Iris pigment epithelial cell (primary cell): ENCODE measurements at places on chromosomes 13 and 19.

GRCh38 chr19:51263808-51264207 is 12.9 kb downstream of the SIGLECL1 start:
- no peak for DNase-seq

DNA sequence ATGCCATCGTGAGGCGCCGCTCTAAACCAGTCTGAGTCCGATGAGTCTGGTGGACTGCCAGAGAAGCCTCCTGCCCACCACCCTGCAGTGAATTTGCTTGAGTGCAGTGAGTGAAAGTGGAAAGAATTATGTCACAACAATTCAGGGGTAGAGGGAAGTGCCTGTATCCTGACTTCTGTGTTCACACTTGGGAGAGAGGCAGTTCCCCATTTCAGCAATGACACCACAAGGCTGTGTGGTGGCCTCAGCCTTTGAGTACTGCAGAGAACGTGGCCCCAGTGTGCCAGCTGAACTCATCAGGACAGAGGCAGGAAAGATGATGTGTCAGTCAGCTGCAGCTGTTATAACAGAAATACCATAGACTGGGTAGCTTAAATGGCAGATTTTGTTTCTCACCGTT is 155.6 kb downstream of the COG6 start:
- DNase-seq: no peak

DNA sequence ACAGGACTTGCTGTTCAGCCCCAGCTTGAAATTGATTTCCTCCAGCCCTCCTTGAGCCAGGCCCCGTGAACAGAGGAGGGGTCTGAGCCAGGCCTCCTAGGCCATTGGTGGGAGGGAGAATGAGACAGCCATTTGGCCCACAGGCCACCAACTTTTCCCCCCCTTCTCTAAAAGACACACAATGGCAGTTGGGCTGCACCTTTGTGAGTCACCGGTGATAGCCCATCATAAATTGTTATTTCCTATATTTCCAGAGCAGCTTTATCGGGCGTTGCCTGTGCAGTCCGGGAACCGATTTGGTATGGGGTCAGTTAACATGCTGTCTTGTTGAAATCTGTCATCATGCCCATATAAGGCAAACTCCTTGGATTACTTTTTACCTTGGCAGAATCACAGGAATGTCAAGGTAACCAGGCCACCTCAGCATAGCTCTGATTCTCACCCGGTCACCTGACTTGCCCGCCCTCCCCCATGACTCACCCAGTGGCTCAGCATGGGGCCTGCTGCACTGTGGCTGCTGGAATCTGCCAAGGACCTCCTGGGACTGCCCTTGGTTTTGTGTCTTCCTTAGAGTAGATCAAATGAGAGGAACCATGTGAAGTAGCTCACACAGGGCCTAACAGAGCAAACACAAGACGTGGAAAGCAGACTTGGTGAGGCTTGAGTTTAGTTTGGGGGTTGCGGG is 36.1 kb downstream of the ACTN4 start:
- DNase-seq: peak; percentile 93

DNA sequence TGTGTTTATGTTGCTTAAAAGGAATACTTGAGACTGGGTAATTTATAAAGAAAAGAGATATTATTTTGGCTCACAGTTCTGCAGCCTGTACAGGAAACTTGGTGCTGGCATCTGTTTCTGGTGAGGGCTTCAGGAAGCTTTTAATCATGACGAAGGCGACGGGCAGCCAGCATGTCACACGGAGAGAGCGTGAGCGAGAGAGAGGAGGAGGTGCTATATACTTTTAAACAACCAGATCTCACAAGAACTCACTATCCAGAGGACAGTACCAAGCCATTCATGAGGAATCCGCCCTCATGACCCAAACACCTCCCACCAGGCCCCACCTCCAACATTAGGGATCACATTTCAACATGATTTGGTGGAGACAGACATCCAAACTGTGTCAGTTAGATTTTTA is 163.4 kb upstream of the TSC22D1 start:
- DNase-seq: no peak

GRCh38 chr19:18000915-18001776 is 6.8 kb upstream of the ARRDC2 start:
- DNase-seq: peak; percentile 62

DNA sequence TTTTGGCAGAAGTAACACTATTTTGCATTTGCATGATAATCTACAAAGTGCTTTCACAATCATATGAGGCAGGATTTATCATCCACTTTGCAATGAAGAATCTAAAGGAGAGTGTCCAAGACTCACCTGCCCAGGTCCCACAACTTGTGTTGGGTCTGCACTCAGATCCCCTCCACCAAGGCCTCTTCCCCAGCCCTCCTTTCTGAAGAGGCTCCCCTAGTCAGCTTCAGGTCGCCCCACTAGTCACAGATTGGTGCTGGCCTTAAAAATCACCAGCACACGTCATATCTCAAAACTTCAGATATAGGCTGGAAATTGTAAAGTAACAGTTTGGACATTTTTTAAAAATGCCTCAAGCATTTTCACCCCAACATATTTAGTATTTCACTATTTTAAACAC is 17.5 kb downstream of the ATP7B start:
- DNase-seq: no peak

DNA sequence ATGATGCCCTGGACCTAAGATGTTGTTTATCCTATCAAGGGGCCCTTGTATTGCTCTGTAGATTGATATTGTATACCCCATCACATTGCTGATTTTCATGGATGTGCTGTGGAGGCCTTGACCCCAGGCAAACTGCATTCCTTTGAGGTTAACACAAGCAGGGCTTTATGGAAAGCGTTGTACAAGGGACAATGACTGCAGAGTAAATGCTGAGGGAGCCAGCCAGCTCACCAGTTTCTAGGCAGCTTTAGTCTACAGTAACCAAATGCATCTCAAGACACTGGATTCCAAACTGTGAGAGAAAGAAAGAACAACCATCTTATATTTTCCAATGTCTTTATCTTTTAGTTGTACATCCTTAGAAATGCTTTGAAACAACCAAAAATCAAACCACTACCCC is 34.1 kb upstream of the EDNRB start:
- no peak for DNase-seq

DNA sequence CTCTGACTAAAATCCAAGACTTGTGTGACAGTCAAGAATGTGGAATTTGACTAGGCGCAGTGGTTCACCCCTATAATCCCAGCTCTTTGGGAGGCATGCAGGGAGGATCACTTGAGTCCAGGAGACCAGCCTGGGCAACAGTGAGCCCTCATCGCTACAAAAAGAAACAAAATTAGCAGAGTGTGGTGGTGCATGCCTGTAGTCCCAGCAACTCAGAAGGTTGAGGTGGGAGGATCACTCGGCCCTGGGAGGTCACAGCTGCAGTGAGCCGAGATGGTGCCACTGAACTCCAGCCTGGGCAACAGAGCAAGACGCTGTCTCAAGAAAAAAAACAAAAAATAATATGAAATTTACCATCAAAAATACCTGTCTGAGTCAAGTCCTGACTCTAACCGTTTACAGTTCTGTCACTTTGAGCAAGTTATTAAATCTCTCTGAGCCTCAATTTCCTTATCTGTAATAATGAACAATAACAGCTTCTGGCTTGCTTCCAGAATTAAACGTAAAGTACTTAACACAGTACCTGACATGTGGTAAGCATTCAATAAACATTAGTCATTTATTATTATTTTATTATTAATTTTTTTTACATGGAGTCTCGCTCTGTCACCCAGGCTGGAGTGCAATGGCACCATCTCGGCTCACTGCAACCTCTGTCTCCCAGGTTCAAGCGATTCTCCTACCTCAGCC is 204.6 kb upstream of the TSC22D1 start:
- DNase-seq: no peak

DNA sequence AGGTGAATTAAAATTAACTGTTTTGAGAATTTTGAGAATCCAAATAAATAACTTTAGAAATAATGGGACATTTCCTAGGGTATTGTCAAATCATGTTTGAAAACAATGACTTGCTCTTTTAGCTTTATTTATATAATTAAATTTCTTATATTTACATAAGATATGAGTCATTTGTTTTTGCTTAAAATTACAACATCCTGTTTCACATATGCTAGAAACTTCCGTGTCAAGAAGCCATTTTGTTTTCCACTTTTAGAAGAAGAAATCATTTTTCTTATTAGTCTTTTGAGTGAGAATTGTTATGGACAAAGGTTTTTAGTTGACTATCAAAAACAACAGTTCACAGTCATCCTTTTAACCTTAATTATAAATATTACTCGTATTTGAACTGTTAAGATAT is 48.2 kb downstream of the DPY19L3 start:
- peak; percentile 62 for DNase-seq
